ENCODE measurements at places on chromosomes 6 and 20.

GRCh38 chr20:8518878-8519277 is 386.8 kb downstream of the PLCB1 start:
- DNase-seq, result no peak

DNA sequence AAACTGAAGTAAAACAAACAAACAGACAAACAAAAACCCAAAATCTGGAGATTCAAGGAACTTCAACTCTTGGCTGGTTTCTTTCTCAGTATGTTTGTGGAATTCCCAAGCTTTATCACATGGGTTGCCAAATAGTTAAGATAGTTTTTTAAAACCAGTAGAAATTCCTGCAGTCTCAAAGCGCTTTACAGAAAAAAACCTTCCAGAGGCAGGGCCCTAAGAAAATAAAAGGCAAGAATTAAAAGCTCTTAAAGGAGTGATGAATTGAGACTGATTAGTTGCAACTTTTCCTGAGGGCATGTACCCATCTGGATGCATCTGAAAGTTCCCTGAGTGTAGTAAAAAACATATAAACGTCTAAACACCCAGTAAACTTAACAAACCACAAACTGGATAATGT is 25.9 kb upstream of the PTCHD4 start:
- DNase-seq, result no peak

DNA sequence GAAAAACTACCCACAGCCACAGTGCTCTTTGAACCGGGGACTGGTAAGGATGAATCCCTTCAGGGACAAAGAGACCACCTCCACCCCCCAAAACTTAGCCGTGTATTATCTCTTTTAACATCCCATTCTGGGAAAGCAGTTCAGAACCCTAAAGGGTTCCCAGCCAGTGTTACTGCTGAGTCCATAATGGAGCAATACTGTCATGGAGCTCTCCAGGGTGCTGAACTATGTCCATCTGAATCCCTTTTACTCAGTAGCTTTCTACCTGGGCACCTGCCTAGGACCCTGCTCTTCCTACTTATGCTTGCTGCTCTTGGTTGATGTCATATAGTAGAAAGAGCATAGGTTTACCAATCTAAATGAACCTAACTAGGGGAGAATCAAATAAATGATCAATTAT is 22.3 kb upstream of the SAYSD1 start:
- peak; percentile 41 for DNase-seq

- DNase-seq, result peak; percentile 100
Observed at GRCh38 chr6:131950767-131951575, at the start of gene CCN2. CCN2 (minus strand) TSS chr6:131951372; CDS start chr6:131951172, 200 bp downstream.

GRCh38 chr6:155273431-155273830 is 9.6 kb downstream of the CLDN20 start:
- peak; percentile 93 for DNase-seq

DNA sequence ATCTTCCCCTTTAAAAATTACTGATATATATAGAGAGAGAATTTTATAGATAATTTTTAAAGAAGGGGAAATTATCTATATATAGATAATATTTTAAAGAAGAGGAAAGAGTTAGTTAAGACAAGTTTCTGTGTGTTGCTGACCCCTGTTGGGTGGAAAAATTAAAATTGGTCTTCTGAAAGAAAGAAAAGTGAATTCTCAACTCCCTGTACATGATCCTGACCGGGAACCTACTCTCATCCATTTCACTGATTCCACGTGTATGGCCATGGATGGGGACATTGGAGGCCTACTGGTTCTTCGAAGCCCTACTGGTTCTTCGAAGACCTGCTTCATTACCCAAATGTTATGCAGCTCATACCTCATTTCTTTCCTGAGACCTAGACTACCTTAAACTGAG is 53.0 kb upstream of the TCF21 start:
- DNase-seq, result peak; percentile 37

DNA sequence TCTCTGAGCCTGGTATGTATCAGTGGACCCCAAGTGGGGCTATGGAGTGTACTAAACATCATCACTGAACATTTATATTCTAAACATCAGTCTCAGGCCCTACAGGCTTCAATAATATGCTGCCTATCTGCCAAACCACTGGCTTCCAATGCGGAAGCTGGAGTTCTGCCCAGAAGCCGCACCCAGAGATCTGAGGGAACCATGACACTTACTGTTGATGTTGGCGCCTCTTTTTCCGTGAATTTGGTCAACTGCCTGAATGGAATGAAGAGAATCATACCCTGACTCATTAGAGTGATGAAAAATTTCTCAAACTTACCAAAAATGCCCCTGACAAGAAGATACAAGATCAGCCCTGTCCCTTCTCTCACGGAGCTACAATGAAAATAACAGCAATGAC is 66.2 kb downstream of the SLC22A23 start:
- DNase-seq, result peak; percentile 69

- DNase-seq, result peak; percentile 93
Observed at GRCh38 chr6:44116641-44117382, 10.4 kb downstream of the MRPL14 start.

DNA sequence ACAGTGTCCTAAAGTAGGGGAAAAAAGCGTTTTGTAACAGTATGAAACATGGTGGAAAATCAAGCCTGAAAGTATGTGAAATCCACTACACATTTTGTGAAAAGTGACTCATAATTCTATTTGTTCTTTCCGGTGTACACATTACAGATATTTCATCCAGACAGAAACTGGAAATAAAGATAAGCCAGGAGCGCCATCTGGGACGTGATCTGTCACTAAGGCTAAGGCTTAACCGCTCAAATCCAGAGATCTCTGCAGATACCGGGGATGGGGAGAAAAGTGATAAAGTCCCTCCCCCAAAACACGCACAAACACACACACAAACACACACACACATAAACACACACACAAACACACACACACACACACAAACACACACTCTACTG is 26.6 kb upstream of the SRSF6 start:
- DNase-seq, result no peak

DNA sequence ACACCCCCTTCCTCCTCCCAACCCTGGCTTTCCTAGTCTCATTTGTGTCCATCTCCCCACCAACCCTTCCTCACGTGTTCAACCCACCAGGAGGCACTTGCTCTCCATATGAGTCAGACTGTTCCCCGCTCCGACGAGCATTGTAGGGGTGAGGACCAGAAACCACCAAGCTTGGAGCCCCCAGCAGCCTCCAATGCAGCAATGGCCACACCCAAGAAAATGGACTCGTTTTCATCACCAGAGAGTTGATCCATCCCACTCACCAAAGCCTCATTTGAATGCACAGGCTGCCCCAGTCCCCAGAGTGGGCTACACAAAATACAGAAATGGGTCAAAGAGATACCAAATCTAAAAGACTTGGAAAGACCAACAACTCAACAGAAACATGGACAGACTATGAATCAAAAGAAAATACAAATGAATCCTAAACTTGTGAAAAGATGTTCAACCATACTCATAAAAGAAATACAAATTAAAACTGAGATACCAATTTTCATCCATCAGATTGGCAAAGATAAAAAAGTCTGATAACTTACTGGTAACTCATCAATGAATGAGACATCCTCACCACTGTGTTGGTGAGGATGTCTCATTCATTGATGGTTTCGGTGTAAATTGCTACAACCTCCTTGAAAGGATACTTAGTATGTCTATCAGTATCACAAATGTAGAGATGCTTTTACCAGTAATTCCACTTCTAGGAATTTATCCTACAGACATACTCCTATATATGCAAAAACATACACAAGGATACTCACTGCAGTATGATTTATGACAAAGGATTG is 68.1 kb downstream of the TRERF1 start:
- no peak for DNase-seq

DNA sequence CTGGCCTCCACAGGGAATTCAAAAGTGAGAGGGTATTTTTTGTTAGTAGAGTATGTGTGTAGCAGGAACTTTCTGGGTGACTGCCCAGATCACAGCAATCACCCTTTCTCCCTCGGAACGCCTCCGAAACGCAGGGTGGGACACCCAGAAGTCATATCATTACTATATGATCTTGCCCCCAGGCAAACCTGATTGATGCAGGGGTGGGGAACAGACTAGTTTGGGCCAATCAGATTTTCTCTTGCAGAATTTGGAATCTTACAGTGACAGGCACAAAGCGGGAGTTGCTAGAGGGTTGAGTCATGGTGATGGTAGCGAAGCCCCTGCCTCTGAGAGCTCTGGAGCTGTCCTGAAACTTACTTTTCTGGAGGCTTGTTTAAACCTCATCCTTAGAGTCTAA is 16.5 kb upstream of the RPN2 start:
- no peak for DNase-seq

DNA sequence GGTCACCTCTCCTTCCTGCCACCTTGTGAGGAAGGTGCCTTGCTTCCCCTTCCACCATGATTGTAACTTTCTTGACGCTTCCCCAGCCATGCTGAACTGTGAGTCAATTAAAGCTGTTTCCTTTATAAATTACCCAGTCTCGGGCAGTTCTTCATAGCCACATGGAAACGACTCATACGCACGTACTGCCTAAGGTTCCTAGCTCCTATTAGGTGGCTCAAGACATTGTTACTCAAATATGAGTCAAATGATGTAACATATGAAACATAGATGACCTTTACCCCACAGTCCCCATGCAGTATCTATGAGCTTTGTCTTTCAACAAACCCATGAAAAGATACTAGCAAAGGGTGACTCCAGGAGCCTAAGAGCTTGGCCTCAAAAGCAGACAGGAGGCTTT is 98.3 kb downstream of the SIM1 start:
- DNase-seq, result peak; percentile 87

DNA sequence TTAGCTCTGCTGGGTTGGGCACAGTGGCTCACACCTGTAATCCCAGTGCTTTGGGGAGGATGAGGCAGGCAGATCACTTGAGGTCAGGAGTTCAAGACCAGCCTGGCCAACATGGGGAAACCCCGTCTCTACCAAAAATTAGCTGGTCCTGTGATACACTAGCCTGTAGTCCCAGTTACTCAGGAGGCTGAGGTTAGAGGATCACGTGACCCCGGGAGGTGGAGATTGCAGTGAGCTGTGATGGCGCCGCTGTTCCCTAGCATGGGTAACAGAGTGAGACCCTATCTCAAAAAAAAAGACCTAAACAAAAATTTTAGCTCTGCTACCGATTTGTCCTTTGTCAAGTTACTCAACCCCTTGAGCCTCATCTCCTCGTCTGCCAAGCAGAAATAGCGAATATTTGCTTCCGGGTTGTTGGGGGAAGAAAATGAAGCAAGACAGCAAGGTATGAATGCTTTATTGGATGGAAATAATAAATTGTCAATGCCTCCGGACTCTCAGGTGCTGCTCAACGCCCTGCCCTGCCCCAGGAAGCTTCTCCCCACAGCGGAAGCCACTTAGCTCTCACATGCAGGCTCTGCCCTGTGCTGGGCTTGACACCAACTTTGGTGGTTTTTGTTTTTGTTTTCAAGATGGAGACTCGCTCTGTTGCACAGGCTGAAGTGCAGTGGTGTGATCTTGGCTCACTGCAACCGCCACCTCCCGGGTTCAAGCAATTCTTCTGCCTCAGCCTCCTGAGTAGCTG is 24.9 kb upstream of the ITCH start:
- no peak for DNase-seq

GRCh38 chr6:158222066-158222465 is 53.9 kb downstream of the GTF2H5 start:
- no peak for DNase-seq

- DNase-seq, result no peak
Observed at GRCh38 chr6:115004982-115005381, 662.2 kb upstream of the HS3ST5 start.

DNA sequence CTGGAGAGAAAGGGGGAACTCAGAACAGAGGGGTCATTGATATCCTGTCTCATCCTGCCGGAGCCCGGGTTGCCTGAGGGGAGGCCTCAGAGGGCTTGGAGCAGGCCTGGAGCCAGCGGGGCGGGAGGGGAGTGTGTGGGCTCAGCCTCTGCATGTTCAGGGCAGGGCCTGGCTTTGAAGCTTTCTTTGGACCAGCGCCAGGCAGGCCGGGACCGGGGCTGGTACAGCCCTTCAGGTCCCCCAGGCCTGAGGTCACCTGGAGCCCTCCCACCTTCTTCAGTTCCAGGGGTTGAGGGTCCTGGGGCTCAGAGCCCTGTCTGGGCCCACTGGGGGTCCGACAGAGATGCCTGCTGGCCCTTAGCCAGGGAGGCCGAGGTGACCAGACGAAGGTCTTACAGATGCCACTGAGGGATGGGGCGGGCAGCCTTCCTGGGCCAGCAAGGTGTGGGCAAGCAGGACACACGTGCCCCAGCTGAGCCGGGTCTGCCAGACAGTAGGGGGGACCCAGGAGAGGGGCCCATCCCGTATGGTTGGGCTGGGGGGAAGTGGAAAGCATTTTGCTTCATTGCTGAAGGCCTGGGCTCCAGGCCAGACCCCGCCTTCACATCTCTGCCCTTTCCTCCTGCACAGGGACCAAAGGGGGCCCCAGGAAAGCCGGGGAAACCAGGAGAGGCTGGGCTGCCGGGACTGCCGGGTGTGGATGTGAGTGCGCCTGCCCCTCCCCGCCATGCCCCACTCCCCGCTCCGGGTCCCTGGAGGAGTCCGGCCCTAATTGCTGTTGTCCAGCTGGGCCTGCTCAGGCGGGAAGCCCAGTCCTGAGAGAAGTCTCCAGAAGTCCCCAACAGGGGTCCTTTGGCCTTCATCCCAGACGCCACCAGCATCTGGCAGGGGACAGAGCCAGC is 2.0 kb downstream of the COL9A3 start:
- peak; percentile 9 for DNase-seq

DNA sequence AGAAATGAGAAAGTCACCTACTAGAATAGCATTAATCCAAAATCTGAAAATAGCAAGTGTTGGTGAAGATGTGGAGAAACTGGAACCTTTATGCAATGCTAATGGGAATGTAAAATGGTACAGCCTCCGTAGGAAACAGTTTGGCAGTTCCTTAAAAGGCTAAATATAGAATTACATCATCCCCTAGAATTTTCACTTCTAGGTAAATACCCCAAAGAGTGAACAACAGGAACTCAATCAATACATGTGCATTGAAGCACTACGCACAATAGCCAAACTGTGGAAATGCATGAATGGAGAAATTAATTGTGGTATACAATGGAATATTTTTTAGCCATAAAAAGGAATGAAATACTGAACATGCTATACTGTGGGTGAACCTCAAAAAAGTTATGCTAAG is 982.0 kb upstream of the FLRT3 start:
- no peak for DNase-seq

DNA sequence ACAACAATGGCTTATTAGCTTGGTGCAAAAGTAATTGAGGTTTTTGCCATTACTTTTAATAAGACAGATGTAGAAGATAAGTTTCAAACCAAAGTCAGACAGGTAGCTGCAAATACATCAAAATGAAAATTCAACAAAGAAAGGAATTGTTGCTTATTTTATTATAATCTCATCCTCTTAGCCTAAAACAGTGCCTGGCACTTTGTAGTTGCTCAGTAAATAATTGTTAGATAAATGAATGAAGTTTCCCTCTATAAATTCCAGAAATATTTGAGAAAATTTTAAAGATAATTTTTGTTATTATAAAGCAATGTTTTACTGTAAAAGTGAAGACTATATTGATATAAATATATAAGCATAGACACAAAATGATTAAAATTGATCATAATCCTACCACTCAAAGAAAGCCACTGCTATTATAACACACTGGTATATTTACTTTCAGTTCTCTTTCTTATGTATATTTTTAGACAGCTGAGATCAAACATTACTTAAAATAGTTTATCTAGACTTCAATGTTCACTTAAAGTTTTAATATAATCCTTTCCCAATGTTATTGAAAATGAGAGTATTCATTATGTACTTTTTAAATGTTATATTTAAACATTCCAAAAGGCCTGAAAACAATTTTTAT is 42.5 kb downstream of the SESN1 start:
- DNase-seq, result no peak

GRCh38 chr6:36624461-36625157 is 30.4 kb downstream of the SRSF3 start:
- no peak for DNase-seq

All from IMR-90 (cell line).